ENCODE measurements at places on chromosomes 11 and 22.

DNA sequence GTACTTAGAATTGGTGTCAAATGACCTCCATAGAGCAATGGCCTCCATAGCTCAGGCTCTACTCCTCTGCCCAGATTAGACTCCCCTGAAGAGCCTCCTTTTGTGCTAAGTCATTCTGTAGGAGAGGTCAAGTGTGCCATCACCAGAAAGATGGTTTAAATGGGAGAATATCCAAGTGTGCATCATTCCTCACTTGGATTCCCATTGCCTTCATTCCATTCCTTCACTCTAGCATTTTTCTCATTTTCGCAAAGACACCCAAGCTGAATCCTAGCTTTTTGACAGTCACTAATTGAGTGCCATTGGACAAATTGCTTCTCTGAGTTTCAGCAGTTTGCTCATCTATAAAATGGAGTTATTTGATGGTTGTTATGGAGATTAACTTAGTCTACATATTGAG lies 16.9 kb downstream of the CLMP start:
- DNase-seq = no peak

DNA sequence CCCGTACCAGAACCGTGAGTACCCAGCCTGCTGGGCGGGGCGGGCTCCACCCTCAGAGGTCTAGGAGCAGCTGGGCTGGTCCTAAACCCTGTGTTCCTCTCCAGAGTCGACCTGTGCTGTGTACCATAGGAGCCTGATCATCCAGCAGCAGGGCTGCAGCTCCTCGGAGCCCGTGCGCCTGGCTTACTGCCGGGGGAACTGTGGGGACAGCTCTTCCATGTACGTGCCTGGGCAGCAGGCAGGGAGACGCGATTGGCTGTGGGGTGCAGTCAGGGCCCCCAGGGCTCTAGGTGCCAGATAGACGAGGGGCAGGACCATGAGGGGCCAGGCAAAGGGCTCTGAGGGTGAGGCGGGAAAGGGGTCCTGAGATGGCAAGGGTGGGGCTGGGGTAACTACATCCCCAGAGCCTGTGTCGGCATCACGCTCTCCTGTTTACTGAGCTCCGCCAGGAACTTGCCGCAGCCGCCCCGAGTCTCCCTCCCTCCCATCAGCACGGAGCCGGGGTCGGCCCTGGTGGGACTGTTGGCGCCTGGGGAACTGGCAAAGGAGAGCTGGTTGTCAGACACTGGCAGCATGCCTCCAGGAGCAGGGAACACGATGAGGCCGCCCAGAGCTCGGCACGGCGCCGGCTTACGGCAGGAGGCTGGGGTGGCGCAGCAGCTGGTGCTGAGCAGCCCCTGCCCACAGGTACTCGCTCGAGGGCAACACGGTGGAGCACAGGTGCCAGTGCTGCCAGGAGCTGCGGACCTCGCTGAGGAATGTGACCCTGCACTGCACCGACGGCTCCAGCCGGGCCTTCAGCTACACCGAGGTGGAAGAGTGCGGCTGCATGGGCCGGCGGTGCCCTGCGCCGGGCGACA lies 22.9 kb upstream of the MUC5B start:
- no peak for DNase-seq

DNA sequence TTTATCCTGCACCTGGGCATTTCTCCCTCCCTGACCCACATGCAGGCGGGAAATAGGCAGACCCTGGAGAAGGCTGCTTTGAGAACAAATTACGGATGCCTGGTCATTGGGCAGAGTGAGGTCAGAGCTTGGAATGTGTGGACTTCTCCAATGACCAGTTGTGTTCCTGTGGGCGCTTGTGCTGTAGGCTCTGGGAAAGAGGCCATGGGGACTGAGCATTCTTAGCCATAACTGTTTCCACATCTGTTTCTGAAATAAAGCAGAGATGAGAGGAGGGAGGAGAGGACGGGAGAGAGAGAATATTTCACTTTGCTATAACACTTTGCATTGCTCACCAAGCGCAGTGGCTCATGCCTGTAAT lies 11.2 kb upstream of the TMEM184B start:
- DNase-seq = no peak

DNA sequence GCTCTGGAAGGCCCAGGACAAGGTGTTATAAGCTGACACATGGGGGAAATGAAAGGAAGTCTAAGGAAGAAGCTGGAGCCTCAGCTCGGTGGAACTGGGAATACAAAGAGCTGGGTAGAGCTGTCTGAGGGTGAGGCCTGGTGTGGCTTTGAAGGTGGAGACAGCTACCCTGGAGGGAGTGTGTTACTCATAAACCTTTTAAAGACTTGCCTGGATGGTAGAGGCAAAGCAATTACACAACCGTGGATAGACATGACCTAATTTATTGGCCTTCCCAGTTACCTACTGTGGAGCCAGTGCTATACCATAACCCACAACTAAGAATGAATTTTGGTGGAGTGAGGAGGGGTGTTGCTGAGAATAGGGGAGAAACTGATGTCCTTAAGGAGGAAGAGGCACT lies 22.6 kb downstream of the EXPH5 start:
- no peak for DNase-seq

- DNase-seq = no peak
Observed at GRCh38 chr11:6405846-6406245, 13.0 kb downstream of the APBB1 start.

- no peak for DNase-seq
Observed at GRCh38 chr11:121300313-121300971, 7.9 kb downstream of the SC5D start.

- DNase-seq = no peak
Observed at GRCh38 chr11:16322190-16322589, 34.2 kb downstream of the SOX6 start.

Data from SK-MEL-5 (cell line).